ENCODE measurements at places on chromosomes 12 and 14.

- no peak for DNase-seq
Observed at GRCh38 chr12:120216742-120217605, 16.1 kb upstream of the RPLP0 start.

- no peak for DNase-seq
Observed at GRCh38 chr12:41271489-41271888, 83.4 kb downstream of the PDZRN4 start.

GRCh38 chr12:66496595-66496994 lies 182.3 kb downstream of the GRIP1 start:
- DNase-seq: no peak

- DNase-seq: no peak
Observed at GRCh38 chr14:98101323-98101722, 1170.7 kb downstream of the BCL11B start.

GRCh38 chr14:31297701-31298344 lies 90.2 kb upstream of the HECTD1 start:
- no peak for DNase-seq

GRCh38 chr12:119715268-119715620 lies 47.3 kb downstream of the PRKAB1 start:
- DNase-seq: no peak

GRCh38 chr12:82857911-82858533 lies 171.3 kb downstream of the TMTC2 start:
- no peak for DNase-seq

DNA sequence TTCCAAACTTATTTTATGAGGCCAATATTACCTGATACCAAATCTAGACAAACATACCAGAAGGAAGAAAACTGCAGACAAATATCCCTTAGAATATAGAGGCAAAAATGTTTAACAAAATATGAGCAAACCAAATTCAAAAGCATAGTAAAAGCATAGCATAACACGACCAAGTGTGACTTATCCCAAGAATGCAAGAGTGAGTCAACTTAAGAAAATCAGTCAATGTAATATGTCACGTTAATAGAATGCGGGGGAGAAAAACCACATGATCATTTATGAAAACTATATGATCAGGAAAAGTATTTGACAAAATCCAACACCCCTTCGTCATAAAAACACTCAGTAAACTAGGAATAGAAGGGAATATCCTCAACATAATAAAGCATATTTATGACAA lies 217.3 kb downstream of the ADGRD1 start:
- DNase-seq: no peak

- no peak for DNase-seq
Observed at GRCh38 chr12:52041695-52042123, 9.5 kb upstream of the NR4A1 start.

DNA sequence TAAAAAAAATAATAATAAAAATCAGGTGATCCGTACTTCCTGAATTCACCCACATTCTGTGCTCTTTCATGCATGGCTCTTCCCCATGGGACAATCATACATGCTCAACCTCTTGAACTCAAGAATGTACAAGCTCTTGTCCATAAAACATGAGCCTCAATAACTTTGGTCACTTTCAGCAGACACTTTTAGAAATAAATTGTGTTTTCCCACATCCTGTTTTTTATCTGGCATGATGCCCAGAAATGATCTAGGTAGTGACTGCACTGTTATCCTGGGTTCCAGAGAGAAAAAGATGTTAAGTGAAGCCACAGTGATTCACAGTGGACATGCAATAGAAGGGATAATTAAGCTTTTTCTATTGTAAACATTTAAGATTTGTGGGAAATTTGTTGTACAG lies 537.6 kb upstream of the TMEM132C start:
- DNase-seq: peak; percentile 26

GRCh38 chr12:55704824-55705718 lies 2.6 kb downstream of the ITGA7 start:
- no peak for DNase-seq

DNA sequence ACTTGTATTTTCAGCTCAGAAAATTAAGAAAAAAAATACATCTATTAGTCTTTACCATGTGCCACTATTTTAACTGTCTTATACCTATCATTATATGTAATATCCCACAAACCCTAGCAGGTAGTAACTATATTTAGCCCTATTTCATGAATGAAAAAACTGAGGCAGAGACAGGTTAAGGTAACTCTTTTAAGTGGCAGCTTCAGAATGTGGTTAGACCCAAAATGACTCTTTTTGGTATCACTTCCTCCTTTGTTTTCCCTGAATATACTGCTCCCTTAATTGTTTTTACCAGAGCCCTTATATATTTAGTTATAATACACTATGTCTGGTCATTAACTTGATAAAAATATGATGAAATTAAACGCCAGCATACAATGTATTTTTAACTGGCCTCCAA lies 235.6 kb upstream of the RPL10L start:
- no peak for DNase-seq

GRCh38 chr14:38255408-38255672 lies 553 bp downstream of the CLEC14A start:
- DNase-seq: no peak

DNA sequence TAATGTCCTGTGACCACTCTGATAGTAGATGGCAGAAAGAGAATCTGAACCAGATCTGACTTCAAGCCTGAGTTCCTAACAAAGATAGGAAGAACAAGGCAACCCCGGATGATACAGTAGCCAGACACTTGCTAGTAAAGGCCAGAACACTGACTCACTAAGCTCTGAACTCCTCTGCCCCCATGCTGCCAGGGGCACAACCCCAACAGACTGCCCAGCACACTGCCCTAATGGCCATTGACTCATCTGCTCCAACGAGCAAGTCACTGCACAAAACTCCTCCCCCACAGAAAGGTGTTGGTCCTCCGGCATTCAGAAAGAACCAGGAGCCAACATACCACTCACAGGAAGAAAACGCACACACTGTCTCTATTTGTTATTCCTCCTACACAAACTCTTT lies 179.6 kb upstream of the NUDT4 start:
- DNase-seq: no peak

DNA sequence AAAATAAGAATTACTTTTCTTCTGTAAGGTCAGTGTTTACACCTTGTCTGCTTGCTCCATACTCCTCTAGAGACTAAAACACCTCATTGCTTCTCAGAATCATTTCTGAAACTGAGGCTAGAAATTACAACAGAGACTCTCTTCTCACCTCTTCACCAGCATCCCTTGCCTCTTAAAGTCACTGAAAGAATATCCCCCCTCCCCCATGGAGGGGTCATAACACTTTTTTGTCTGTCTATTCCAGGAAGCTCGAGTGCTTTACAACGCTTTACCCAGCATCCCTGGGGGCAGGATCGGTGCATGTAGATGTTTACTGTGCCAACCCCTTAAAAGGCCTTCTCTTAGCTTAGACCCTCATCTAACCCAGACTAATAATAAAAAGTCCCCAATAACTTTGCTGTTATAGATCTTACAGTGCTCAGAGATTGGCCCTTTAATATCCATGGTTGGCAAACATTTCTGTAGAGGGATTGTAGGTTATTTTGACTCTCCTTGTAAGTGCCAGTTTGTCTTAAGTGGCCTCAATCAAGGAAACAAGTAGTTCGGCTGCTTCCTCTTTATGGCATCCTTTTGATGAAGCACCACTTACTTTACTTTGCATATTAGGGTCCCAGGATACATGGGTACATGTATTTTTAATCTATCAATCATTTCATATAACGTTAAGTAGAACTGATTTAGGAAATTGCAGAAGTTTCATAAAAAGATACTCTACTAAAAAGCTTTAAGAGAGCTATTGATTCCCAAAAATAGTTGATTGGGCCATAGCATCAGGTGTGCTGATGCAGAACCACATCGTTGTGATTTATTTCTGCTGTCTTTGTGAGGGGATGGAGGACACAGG lies 29.3 kb downstream of the PRKCH start:
- no peak for DNase-seq

GRCh38 chr14:53742233-53742620 lies 214.4 kb downstream of the BMP4 start:
- no peak for DNase-seq

DNA sequence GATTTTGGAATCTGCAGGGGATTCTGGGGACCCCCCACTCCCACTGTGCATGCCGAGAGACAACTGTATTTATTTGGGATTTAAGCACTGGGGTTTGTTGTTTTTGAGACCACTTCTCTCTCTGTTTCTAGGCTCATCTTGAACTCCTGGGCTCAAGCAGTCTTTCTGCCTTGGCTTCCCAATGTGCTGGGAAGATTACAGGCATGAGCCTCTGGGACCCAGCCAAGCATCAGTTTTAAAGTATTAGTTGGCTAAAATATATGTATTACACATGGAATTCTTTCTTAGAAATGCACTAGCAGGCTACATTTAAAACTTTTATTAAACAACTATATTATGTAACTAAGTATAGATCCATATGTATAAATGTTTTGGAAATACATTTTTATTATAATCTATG lies 78.3 kb downstream of the AEBP2 start:
- DNase-seq: no peak

DNA sequence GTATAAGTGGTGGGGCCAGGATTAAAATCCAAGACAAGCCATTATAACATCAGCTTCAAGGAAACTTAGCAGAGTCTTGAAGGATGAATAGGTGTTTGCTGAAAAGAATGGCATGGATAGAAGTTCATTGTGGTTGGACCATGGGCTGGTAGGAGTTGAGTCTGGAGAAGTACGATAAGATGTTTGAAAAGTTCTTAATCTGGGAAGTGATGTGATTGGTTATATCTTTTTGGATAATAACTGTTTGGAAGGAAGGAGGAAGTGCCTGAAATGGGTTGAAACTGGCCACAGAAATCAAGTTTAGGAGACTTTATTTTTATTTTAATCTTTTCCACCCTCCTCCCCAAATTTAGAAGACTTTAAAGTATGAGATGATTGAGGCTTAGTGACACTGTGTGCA lies 4.9 kb downstream of the DENR start:
- no peak for DNase-seq

DNA sequence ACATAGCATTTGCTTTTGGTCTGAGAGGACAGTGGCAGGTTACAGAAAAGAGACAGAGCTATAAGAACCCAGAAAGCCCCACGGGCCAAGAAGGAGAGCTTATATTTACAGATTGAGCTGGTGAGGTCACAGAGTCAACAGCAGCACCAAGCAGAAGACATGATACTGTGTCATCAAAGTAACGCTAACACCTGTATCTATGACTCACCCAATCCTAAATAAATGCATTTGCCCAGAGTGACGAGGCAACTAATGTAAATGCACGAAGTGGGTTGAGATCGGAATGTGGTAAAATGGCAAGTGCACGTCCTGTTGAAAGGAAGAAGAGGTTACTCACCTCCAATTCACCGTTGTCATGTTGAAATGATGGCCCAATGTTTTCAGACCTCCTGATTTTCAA lies 6.7 kb upstream of the CD163L1 start:
- no peak for DNase-seq

DNA sequence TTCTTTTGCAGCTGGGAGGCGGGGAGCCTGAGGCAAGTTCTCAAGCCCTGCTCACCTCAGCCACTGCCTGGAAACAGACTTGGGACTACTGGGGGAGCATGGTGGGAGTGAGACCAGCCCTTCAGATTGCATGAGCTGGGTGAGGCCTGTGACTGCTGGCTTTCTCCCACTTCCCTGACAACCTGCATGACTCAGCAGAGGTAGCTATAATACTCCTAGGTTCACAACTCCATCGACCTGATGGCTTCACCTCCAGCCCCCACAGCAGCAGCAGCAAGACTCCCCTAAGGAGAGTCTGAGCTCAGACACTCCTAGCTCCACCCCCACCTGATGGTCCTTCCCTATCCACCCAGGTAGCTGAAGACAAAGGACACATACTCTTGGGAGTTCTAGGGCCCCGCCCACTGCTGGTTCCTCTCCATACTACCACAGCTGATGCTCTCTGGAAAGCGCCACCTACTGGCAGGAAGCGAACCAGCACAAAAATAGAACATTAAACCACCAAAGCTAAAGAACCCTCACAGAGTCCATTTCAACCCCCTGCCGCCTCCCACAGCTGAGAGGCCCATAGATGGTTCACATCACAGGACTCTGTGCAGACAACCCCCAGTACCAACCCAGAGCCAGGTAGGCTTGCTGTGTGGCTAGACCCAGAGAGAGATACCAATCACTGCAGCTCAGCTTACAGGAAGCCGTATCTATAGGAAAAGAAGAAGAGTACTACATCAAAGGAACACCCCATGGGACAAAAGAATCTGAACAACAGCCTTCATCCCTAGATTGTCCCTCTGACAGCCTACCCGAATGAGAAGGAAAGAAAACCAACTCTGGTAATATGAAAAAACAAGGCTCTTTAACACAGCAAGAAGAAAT lies 68.7 kb downstream of the RPAP3 start:
- no peak for DNase-seq

DNA sequence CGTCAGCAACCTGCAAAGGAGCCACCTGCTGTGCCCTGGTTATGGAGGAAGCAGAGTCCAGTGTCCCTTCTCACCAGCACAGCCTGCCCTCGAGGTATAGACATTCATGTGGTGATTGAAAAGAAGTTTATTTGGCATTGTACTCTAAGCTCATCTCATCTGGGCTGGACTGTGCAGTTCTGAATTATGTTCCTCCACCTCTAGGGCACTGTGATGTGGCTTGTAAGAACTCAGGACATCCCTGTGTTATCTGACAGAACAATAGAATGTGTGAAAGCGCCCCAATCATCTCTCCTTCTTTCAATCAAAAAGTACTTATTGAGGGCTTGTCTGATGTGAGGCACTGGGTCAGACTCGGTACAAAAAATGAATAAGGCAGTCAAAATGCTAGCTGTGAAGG lies 140.1 kb downstream of the DHRS2 start:
- DNase-seq: no peak

- DNase-seq: peak; percentile 18
Observed at GRCh38 chr12:11906286-11906935, 164.3 kb upstream of the BCL2L14 start.

- DNase-seq: no peak
Observed at GRCh38 chr14:65382586-65382985, 29.9 kb upstream of the FUT8 start.

- DNase-seq: no peak
Observed at GRCh38 chr14:55717621-55718020, 137.6 kb downstream of the KTN1 start.

DNA sequence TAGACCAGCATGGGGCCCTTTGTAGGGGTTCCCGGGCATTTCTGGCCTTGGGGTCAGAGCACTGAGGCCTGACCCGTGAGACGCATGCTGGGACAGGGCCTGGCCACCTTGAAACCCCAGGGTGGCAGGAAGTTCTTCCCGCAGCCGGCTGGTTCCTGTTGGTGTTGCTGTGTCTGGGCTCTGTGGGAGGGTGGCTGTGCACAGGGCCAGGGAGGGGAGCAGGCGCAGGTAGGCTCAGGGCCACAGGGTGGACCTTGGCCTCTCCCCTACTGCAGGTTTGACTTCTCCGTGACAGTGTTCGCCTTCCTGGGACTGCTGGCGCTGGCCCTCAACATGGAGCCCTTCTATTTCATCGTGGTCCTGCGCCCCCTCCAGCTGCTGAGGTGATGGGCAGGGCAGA lies 48.2 kb downstream of the SLC8B1 start:
- DNase-seq: no peak

DNA sequence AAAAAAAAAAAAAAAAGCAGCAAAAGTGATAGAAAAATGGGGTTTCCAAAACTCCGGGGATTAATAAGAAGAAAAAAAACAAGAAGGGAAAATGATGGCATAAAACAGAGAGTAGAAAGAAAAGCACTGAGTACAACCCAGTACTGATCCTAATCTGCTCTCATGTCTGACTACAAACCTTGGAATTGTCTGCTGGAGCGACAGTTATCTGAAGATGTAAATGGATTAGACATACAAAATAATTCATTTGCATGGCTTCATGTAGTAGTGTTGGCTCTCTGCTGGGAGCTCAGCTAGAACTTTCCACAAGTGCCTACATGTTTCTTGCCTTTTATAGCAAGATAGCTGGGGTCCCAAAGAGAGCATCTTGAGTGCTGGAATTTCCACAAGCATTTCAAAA lies 34.2 kb downstream of the ZCRB1 start:
- no peak for DNase-seq
